ENCODE measurements at places on chromosomes 2 and 18. TPM values are rescaled to one million over a fixed set of nuclear protein-coding genes. Genes with fewer than 3 reads are reported as not detected.

The CNDP1 gene
- 0.29 TPM for total RNA-seq

- DNase-seq = no peak
Observed at GRCh38 chr2:185202381-185202780, 536.2 kb upstream of the FSIP2 start.

DNA sequence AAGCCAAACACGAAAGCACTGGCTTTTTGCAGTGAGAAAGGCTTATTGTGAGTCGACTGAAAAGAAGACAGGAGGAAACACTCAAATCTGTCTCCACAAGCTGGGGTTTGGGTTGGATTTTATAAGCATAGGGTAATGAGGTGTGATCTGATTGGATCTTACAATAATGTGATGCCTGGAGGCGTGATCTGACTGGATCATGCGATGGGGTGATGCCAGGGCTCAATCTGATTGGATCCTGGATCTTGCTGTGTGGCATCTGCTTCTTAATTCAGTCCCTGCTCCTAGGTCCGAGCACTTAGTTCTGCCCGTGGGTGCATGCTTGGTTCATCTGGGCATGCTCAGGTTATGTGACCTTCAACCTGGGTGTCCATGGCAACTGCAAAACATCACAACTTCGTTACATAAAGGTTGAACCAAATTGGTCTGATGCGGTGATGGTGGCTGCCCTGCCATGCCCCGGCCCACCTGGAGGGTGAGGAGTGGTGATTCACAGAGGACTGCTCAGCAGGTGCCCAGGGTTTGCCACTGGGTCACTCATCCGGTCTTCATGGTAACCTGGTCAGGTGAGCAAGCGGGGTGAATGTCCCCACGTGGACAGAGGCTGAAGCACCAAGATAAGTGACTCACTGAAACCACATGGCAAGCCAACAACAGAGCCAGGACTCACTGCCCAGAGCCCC is 111.0 kb downstream of the KCNF1 start:
- DNase-seq = no peak

DNA sequence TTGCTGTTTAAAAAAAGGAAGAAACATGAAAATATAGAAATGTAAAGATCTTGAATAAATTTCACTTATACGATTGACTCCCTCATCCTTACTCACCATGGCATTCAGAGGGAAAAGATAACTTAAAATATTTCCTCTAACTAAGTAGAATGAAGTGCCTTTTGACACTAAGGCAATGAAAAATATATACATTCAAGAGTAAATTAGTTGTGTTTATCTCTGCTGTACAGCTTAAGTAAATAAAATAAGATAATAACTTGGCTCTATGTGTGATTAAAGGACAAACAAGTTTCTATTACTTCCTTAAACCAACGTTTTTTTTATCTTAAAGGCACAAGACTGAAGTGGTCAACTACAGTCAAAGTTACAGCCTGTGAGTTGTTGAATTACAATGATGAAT is 142.3 kb upstream of the LRRTM4 start:
- no peak for DNase-seq

DNA sequence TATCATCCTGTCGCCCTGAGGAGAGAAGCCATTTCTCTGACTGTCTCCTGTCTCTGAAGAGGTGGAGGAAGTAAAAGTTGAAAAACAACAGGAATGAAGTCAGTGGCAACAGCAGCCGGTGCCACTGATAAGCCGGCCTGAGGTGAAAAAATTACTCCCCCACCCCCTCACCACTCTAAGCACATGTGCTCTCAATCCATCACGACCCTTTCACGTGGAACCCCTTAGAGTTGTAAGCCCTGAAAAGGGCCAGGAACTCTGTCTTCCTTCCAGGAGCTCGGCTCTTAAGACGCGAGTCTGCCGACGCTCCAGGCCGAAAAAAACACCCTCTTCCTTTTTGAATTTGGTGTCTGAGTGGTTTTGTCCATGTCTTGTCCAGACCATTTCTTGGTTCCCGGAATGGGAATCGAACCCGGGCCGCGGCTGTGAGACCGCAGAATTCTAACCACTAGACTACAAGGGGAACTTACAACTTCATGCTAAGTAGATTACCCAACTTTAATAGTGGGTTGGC is 40.7 kb upstream of the TRIM43 start:
- DNase-seq = no peak

DNA sequence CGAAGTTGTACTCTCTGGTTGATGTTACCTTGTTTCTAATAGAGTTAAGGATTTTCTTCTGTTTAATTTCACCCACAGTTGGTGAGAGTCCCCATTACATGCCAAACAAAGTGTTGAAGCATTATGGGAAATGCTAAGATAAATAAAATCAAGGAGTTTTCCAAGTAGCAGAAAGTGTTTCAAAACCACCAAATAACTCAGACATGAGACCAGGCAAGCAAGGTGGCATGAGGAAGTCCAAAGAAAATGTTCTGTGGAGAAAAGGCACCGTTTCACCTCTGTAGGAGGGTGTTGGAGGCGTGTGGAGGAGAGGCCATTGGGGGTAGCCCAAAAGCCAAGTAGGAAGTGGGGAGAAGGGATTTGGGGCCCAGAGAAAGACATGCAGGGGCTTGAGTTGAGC is 8.7 kb downstream of the CFAP221 start:
- DNase-seq = no peak
